ENCODE measurements at places on chromosomes 5 and 9.

DNA sequence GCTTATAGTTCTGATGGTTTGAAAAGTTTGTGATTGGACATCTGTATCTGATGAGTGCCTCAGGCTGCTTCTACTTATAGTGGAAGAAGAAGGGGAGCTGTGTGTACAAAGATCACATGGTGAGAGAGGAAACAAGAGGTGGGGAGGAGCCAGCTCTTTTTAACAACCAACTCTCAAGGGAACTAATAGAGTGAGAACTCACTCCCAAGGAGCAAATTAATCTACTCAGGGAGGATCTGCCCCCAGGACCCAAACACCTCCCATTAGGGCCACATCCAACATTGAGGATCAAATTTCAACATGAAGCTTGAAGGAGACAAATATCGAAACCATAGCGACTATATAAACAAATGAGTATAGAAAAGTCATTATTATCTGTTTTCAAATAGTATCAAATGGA, 64.7 kb upstream of the PRLR start:
- no peak for DNase-seq

DNA sequence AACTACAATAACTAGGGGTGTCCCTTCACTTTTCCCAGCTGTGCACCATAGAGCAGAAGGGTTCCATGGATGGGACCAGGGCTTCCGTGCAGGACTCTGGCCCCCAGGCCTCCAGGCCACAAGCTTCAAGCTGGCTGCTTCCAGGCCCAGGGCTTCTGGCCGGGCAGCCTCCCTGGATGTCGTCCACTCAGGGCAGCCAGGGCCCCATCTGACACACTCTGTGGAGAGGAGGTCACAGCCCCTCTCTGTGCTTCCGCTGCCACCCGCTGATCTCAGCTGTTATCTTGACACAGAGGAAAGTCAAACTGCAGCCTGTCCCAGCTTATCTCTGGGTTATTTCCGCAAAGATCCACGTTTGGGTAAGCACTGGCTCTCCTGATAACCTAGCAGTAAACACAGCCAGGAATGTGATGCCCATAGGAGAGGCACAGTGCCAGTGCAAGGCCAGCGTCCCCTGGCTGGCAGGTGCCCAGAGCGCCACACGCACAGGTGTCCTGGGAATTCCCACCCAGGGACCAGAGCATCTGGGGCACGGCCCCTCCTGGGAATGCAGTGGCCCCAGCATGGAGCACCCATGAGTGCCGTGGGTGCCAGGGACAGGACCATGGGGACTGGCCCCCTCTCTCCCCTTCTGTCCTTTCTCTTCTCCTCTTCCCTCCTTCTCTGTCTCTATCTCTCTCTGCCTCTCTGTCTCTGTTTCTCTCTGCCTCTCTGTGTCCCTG, 15.6 kb upstream of the SLC6A19 start:
- DNase-seq, result no peak

GRCh38 chr5:169942181-169942580, 38.1 kb downstream of the INSYN2B start:
- no peak for DNase-seq

- no peak for DNase-seq
Measured at GRCh38 chr5:122586351-122586750, 188.5 kb upstream of the SNX2 start.

DNA sequence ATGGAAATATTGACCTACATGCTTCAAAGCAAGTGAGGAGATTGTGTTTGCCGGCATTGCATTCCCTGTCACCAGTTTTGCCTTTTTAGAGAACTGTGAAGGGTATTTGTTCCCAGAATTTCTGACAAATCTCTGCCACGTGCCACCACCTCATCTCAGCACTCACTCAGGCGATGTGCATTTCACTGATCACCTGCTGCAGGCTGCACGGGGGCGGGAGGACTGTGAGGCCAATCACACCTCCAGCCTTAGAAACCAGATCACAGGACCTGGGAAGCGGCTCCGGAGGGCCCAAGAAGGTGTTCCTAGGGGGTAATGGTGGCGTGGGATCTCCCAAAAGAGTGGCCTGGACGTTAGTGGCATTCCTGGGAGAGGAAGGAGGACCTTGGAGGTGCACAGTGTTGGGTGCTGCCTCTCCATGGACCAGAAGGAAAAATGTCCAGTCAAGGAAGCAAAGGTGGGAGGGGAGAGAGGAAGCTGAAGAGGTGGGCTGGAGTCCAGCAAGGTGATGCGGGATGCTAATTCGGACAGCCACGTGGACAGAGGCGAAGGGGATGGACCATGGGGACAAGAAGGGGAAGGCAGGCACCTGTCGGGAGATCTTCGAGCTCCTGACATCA, 63.6 kb upstream of the OLFM1 start:
- DNase-seq, result no peak

DNA sequence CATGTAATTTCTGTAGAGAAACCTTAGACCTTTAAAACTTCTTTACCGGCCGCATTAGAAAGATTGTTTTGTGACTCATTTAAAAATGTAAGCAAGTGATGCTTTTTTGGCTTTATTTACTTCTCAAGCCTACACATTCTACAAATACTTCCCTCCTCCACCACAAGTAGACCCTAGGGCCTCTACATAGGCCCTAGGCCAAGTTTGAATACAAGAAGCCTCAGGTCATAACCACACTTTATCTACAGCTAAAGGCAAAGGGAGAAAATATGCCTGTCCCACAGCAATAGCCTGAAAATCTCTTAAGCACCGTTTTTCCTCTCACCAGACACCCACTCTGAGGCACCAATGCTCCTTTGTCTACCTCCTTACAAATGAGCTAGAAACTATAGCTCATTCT, 53.9 kb downstream of the CSNK1A1 start:
- DNase-seq, result no peak

DNA sequence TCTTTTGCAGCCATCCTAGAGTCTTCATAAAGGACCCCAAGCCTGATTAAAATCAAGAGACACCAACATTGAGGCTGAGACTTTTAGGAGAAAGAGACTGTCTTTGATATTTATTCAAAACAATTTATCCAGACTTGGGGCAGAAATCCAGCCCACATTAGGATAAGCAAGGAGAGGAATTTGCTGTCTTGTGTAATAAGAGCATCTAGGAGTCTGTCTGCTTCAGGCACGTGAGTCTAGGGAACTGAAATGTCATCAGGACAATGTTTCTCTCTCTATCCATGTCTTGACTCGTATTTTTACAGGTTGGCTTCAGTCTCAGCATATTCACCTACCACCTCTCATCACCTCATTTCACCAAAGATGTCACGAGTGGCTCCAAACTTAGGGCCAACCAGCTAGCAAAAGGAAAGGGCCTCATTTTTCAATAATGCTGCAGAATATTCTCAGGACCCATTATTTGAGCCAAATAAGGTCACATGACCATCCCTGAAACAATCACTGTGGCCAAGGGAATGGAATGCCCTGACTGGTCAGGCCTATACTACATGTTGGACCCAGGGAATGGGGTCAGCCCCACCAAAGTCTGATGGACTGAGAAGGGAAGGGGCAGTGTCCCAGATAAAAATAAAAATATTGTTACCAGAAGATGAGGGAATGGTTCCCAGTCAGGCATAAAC, 70.3 kb upstream of the SAP30L start:
- DNase-seq, result no peak

DNA sequence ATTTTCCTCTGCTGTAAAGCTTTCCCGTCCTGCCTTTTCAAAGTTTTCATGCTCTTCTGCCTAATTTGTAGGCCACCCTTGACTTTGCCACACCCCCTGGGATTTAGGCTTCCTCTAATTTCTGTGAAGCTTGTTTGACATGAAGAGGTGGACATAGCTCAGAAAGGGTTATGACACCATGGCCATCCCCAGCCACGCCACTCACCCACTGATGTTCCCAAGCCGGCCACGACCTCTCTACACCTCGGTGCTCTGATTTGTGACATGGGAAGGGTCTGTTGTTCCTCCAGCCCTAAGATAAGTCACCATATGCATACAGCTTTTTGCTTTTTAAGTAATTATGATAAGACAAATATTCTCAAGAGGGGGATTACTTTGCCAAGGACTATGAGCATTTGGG, 139.5 kb downstream of the BARX1 start:
- no peak for DNase-seq

DNA sequence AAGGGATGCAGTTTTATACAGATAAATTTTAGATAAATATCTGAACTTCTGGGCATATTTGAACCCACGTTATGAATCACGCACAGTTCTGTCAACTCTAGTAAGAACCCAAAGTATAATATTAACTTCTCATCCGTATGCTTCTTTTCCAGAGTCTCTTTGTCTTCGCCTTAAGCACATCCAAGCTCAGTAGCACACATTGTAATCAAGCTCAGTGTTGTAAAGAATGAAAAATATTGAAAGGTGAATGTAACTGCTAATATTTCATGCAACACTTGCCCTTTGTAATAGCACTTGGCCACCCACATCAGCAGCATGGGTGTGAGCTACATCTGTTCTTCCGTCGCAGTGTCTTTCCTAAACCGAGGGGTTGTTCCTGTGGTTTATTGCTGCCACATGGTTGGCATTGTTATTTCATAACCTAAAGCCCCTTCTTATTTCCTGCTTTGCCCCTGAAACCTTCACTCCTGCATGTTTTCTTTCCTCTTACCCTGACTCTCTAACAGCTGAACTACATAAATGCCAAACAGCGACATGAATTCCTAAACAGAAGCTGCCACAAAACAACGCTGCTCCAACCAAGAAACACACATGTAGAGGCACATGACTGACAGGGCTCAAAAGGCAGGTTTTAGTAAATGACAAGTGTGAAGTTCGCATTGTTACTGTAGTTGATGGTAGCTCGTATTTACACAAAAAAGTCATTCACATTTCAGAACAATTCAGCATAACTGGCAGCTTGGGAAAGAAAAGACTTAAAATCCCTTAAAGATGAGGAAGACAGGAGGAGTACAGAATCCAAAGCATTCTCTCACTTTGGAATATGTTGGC, 190.1 kb upstream of the MEF2C start:
- DNase-seq, result no peak

- DNase-seq, result no peak
Measured at GRCh38 chr5:38468202-38468673, 88.2 kb downstream of the LIFR start.

DNA sequence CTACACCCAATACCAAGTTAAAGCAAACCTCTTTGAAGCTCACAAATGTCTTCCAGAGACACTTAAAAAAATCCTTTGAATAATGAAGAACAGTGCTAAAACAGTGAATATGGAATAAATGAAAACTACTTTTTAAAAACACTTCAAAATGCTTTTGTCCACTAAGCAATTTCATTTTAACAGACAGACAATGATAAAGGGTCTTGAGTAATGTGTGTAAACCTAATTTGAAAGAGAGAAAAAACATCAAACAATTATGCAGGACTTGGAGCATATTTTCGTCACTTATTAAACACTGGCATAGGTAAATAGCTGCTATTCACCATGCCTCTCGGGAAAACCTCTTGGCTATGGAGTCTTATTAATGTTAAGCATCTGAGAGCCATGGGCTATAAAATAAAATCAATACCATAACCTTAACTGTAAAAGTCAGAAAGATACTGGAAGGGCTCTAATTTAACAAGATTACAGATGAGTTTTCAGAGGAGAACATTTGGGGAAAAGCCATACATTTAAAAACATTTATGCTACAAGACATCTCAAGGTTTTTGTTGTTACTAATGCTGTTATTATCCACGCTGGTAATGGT, 177.8 kb downstream of the NFIB start:
- DNase-seq, result no peak

DNA sequence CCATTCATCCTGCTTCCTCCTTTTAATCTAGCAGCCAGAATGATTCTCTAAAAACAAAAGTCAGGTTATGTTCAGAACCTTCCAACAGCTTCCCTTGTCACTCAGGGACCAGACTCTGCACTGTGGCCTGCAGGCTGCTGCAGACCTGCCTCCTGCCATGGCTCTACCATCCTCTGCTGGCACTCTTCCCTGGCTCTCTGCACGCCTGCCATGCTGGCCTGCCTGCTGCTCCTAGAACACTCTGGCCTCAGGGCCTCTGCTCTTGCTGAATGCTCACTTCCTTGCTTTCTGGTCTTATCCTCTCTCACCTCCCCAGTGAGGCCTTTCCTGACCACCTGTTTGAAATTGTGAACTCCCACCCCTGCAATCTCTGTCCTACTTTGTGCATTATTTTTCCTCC, 149.4 kb downstream of the CD180 start:
- no peak for DNase-seq

DNA sequence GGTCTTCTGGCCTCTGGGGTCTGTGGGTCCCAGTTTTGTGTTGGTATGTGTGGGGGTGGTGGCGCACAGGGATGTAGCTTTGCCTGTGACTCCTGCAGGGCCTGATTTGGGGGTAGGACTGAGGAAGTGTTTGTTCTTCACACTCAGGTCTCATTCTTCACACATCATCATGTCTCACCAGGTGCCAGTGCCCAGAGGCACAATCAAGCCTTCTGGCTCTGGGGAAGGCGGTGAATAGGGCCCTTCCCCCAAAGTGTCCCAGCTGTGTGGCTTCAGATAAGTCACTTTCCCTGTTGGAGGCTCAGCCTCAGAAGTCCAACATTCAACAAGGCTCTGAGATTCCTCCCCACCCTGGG, 5.1 kb downstream of the DBN1 start:
- DNase-seq, result no peak

GRCh38 chr5:36573438-36573837, 33.0 kb upstream of the SLC1A3 start:
- DNase-seq, result peak; percentile 41

DNA sequence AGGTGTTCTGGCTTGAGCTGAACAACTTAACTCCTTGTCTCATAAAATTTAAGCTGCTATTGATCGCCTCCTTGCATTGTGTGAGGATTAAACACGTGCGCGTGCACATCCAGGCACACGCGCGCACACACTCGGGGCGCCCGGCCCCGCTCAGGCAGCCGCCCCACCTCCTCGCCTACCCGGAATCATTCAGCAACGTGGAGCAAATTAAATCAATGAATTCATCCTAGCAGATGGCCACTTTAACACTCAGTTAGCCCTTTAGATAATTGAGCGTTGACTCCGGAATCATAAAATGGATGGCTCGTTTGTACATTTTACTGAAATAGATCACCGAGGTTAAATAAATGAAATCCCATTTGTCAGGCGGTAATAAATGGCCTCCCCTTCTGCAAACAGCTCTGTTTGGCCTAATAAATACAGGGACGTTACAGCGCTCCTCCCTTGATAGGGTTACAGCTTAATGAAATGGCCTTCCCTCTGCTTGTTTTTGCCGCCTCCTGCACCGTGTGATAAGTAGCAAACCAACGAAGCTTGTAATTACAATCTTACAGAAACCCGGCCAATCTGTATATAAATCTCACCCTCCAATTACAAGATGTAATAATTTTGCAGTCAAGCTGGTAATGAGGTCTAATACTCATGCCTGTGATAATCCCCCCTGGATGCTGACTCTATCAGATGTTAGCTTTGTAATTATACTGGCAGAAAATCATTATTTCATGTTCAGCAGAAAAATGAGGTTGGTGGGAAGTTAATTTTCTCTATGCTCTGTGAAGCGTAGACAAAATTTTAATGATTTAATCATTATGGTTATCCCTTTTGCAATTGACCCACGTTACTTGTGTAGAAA, 229.7 kb upstream of the IRX4 start:
- no peak for DNase-seq

GRCh38 chr5:154713615-154714125, 41.5 kb upstream of the LARP1 start:
- DNase-seq, result no peak

All from LoVo (cell line).